ENCODE measurements at places on chromosomes 16 and 17.

DNA sequence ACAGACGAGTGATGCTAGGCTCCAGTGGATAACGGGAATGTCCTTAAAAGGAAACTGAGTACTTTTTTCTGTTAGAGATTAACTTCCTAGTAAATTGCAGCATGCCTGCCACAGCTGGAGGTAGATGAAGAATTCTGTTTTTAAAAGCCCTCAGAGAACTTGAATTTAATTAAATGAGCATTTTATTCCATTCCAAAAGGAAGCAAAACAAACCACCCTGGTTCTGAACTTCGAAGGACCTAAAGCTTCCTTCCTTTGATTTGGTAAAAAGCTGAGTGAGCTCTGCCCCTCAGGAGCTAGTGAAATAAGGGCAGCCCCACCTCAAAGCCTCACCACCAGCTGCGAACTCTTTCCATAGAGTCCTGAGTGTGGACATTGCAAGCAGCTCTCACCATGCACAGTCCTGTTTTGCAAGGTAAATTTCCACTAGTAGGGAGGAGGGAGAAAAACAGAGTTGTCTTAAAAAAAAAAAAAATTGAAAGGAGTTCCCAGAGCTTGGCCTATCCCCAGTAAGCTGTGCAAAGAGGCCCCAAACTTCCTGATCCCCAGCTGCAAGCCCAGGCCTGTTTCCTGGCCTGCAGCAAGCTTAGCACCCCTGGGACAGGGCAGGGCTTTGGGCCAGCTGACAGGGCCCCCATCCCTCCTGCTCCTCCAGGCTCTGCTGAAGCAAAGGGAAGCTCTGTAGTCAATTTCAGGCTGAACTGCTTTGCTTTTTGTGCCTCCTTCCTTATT is 11.2 kb downstream of the CHD9NB start:
- DNase-seq: no peak

DNA sequence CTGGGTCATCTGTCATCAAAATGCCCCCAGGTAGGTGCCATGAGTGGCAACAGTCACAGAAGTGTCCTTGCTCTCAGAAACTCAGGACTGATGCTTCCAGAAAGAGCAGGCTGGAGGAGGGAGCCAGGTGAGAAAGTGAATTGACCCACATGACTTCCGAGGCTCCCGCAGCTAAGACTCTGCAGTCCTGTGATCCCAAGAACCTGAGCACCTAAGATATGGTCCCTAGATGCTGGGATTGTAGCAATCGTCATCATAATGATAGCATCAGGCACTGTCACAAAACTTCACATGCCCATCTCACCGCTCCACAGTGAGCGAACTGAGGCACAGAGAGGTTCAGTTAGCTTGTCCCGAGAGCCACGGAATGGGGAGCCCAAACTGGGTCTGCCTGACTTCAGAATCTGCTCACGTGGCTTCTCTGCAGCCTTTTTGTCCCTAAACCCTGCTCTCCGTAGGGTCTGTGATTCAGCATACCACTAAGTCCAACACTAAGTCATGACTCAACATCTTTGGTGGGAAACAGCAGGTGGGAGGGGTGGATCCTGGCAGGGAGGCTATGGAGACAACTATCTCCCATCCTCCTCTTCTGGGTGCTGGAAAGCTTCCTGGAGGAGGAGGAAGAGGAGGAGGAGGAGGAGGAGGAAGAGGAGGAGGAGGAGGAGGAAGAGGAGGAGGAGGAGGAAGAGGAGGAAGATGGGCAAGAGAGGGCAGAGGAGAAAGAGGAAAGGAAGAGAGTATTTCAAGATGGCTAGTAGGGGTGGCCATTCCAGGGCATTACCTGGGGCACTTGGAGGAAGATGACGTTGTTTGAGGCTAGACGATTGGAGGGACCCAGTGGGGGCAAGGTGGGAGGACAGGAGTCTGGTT is 55.5 kb upstream of the DLX4 start:
- DNase-seq: no peak

DNA sequence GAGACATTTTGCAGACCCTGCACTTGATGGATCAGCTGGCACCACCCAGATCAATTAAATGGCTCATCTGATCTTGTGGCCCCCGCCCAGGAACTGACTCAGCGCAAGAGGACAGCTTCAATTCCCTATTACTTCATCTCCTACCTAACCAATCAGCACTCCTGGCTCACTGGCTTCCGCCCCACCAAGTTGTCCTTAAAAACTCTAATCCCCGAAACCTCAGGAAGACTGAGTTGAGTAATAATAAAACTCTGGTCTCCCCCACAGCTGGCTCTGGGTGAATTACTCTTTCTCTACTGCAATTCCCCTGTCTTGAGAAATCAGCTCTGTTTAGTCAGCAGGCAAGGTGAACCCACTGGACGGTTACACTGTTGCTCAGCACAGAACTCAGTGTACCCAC is 23.6 kb downstream of the SPPL2C start:
- no peak for DNase-seq

DNA sequence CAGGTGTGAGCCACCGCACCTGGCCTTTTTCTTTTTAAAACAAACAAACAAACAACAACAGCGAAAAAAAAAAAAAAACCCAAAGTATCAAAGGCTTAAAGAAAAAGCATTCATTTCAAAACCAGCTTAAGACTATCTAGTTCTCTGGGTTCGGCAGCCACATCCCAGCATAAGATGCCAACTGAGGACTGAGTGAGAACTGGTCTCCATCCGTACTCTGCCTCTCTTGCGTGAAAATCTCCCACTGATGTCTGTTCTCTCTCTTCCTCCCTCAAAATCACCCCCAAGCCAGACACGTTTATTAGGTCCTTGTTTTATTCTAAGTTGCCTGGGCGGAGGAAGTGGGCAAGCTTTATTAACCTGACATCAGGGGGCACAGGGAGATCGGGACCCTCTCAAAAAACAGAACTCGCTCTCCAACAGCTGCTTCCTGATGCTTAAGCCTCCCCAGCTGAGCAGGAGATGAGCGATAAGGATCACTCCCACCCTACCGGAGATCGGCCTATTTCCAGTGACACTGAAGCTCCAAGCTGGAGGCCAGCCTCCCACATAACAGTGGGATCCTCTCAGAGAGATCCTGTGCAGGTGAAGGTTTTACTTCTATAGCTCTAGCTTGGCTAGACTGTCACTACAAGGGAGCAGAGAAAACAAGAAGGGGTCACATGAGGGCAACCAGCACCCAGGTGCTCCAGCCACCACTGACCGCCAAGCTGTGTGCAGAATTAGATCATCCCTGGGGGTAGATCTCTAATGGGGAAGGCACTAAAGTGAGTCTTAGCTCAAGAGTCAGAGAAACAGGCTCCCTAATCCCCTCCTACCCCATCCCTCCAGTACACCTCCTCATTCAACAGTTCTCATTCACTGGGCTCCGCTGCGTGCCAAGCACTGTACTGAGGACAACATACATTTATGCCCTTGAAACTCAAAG is 13.6 kb downstream of the CDC42EP4 start:
- no peak for DNase-seq

- peak; percentile 62 for DNase-seq
These were observed 186.7 kb downstream of the MSI2 start for GRCh38 chr17:57442914-57443571.

- DNase-seq: no peak
These were observed 55.2 kb downstream of the CMIP start for GRCh38 chr16:81499576-81500380.

DNA sequence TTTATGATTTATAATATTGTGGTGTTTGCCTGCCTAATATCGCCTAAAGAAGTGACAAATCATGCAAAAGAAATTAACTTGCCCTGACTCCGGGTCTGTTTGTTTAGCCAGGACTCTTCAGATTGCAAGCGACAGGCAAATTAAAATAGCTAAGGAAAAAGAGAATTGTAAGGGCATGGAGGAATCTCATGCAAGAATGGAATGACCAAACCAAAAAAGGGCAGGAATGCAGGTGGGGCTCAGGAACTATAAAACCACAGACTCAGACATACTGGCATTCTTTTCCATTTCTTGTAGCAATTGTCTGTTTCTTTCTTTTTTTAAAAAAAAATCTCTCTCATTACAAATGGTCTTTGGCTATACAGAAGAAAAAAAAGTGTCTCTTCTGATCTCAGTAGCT is 188.1 kb upstream of the XYLT1 start:
- no peak for DNase-seq

DNA sequence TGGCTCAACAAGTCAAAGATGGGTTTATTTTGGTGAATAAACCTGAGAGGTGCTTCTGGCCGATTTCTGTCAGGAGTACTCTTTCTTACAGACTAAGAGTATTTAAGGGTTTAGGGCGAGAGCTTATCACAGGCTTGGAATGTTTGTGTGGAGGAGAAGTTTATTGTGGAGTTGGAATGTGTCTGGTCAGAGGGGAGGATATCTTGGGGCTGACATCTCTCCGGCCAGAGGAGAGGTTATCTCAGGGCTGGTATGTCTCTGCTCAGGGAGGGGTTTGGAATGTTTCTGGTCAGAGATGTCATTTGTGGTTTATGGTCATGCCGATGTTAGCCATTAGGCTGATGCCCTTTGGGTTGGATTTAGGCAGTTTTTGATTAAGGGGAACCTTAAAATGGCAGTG is 236.4 kb upstream of the EEF2KMT start:
- DNase-seq: no peak

DNA sequence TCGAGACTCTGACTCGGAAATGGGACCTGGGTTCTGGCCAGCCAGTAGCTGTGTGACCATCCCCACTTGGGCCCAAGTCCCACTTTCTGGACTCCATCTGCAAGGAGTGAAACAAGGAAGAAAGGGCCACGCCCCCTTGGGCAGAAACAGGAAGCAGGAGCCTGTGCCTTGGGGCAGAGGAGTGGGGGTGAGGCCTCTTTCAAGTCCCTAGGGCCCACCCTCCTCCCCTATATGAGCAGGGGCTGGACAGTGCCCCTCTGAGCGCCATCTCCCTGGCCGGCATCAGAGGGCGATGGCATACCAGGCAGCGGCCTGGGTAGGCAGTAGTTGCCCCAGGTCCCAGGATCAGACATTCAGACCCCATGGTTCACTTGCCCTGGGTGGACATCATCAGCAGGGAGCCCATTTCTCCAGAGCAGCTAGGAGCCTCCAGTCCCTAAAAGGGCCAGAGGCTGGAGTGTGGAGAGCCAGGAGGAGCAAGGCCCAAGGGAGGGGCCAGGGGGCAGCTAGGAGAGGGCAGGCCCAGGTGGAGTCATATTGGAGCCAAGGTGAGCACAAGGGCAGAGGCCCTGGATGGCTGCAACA is 7.1 kb downstream of the BCAR1 start:
- DNase-seq: no peak

GRCh38 chr16:56608876-56609462 is 585 bp downstream of the MT2A start:
- DNase-seq: no peak

DNA sequence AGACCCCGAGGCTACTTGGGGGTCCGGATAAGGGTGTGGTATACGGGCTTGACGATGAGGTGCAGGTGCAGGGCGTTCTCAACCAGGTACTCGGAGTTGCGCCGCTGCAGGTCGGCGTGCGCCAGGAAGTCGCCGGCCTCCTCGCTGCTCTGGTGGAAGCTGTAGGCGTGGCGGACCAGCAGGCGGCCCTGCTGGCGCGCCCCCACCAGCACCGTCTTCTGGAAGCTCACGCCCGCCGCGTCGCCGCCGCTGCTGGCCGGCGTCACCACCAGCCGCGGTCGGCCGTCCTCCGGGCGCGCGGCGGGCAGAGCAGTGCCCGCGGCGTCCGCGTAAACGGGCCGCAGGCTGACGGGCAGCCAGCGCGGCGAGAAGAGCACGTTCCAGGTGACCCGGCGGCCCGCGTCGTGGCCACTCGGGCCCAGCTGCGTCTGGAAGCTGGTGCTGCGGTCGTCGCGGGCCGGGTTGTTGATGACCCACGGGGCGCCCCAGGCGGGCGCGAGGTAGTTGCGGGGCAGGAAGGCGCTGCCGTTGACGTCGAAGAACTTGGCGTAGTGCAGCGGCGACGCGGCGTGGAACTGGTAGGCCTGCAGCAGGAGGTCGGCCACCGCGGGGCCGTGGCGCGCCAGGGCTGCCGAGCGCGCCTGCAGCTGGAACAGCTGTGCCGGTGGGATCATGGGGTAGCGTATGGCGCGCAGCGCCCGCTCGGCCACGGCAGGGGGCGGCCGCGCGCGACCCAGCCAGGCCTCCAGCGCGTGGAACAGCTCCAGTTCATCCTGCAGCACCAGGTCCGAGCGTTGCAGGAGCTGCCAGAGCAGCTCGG is 4.8 kb downstream of the BTBD17 start:
- no peak for DNase-seq

- DNase-seq: no peak
These were observed 97.4 kb upstream of the CIBAR2 start for GRCh38 chr16:85209526-85210121.

GRCh38 chr17:37698911-37699255 is 46.0 kb downstream of the HNF1B start:
- DNase-seq: no peak

DNA sequence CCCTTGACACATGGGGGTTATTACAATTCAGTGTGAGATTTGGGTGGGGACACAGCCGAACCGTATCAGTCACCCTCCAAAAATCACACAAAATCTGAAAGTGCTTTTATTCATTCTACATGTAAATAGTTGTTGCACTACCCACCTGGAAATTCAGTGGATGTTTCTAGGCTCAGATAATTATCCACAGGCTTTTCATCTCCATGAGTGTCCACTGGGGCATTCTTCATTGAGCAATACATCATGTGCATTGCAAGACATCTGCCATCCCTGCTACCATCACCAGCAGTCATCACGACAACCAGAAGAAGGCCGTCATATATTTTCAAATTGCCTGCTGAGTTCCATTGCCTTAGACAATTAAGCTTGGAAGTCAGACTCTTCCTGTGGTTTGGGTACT is 330.8 kb downstream of the WWOX start:
- DNase-seq: no peak

DNA sequence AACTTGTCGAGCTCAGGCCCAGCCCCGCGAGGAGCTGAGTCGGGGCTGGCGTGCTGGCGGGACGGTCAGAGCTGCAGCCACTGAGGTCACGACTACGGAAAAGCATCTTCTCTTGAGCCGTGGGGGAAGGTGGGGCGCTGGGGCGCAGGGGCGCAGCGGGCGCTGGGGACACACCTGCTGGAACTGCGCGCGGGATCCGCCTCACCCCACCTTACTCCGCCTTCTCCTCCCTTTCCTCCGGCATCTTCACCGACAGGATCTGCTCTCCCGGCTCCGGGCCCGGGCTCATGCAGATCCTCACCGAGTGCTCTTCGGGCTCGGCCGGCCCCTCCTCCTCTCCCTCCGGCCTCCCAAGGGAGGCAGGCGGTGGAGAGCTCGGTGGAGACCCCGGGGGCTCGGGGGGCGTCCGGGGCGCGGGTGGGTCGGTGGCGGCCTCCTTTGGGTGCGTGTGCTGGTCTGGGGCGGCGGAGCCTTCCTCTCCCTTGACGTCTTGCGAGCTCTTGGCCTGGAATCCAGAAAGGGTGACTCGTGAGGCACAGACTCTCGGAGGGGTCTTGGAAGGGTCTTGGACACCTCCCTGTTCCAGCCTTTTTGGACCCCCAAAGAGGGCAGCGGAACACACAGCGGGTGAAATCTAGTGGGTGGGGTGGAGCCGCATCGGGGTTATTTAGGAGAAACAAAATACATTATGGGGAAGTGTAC is 81.8 kb upstream of the KIFC3 start:
- DNase-seq: no peak

- DNase-seq: no peak
These were observed 73.3 kb downstream of the TANC2 start for GRCh38 chr17:63039342-63039741.

GRCh38 chr16:49365711-49366509 is 7.7 kb upstream of the C16orf78 start:
- DNase-seq: no peak
